ENCODE measurements at places on chromosomes 7 and 10.
A peak's percentile ranks its signal among the peaks of the same experiment; 100 is the strongest.

DNA sequence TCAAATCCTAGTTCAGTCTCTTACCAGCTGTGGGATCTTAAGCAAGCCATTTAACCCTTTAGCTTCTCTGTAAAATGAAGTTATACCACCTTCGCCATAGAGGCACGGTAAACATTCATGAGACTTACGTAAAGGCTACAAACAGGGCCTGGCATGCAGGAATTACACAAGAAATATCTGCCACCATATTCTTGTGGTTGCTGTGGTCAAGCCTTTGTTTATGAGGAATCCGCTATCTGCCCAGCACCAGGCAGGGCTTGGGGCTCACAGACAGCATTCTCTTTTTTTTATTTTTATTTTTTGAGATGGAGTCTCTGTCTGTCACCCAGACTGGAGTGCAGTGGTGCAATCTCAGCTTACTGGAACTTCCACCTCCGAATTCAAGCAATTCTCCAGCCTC, 9.9 kb downstream of the AIFM2 start:
- DNase-seq, result no peak
- no peaks in the 10 kb centered on the region for H3K36me3 ChIP-seq
- H3K4me1 ChIP-seq, result no peaks in the 10 kb centered on the region
- H3K27me3 ChIP-seq, result no peaks in the 10 kb centered on the region
- no peak overlapping the region for H3K27ac ChIP-seq

- no peaks in the 10 kb centered on the region for H3K27me3 ChIP-seq
- peak overlapping the region; percentile 36 for H3K4me3 ChIP-seq
- H3K36me3 ChIP-seq, result peaks cover 100% of the 10 kb centered on the region
- H3K4me1 ChIP-seq, result peaks cover 81% of the 10 kb centered on the region
- peak overlapping the region; percentile 97 for H3K27ac ChIP-seq
Observed at GRCh38 chr10:8063935-8064334, 9.4 kb downstream of the GATA3 start.

- H3K27ac ChIP-seq, result no peak overlapping the region
- H3K4me1 ChIP-seq, result no peaks in the 10 kb centered on the region
- no peak overlapping the region for H3K4me3 ChIP-seq
- no peak for DNase-seq
- no peaks in the 10 kb centered on the region for H3K27me3 ChIP-seq
Observed at GRCh38 chr7:80335511-80336231, 176.2 kb downstream of the GNAT3 start.

DNA sequence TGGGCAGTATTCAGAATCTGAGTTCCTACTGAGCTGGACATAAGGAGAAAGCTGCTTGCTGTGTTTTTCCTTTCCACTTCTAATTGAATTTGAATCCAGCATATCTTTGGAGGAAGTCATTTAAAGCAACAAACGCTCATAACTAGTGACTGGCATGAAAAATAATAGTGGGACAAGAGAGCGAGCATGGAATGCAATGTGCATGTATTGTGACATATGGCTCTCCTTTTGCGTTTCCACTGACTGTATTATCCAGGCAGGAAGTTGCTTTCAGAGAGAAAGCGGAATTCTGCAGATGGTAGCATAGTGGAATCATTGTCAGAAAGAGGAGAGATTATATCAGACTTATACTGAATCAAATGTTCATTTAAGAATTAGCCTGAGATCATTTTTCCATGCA, 368.6 kb downstream of the REEP3 start:
- no peaks in the 10 kb centered on the region for H3K4me1 ChIP-seq
- no peak overlapping the region for H3K4me3 ChIP-seq
- DNase-seq, result no peak
- peaks cover 16% of the 10 kb centered on the region for H3K27me3 ChIP-seq
- peaks cover 2% of the 10 kb centered on the region for H3K36me3 ChIP-seq

DNA sequence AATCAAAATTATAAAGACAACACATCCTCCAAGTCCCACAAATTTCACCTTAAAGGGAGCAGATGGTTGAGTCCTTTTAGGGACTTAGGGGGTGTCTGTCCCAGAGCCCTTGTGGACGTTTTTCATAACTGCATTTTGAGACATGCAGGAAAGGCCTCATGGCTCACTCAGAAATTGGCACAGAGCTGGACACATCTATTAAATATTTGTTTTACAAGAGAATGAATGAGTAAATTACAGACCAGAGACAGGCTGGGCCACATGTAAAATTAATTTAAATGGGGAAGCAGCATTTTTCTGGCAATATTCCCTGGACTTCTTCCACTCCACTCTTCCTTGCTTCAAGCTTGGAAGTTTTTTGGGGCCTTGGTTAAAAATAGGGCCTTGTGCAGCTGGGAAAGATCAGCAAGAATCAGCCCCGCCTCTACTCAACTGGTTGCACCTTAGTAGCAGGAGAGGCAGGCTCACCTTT, 20.0 kb downstream of the LAMB1 start:
- peaks cover 31% of the 10 kb centered on the region for H3K27me3 ChIP-seq
- no peak for DNase-seq
- H3K36me3 ChIP-seq, result no peaks in the 10 kb centered on the region
- H3K27ac ChIP-seq, result no peak overlapping the region
- H3K4me3 ChIP-seq, result no peak overlapping the region

GRCh38 chr7:106986450-106986977, 58.0 kb upstream of the PRKAR2B start:
- no peak overlapping the region for H3K27ac ChIP-seq
- H3K27me3 ChIP-seq, result no peaks in the 10 kb centered on the region
- no peaks in the 10 kb centered on the region for H3K36me3 ChIP-seq
- DNase-seq, result no peak
- no peak overlapping the region for H3K4me3 ChIP-seq

DNA sequence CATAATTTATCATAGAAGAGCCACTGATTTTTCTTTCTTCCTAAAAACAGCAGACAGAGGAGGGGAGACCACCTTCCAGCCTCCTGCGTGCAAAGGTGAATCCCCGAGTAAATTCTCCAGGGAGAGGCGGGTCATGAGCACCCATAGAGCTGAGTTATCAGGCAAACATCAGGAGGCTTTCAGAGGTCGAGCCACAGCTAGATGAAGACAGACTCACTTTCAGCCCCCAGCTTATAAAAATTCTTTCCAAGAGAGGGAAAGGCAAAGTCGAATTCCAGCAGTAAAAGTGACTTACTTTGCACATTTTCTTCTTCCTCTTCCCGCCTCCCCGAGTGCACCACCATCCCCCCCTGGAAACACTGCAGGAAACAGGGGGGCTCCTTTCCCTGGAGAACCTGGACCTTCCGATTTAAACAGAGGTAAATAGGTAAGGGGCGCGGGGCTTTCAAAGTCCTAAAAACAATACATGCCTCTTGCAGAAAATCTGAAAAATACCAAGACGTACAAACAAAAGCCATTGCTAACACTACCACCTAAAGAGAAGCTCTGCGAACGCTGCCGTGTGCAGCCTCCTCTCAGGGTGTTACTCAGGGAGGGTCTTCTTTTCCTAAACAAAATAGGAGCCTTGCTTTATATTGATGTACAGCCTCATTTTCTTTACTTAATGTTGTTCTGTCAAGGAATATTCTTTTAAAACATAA, 163.8 kb downstream of the SVIL start:
- peak overlapping the region; percentile 15 for H3K27ac ChIP-seq
- peaks cover 30% of the 10 kb centered on the region for H3K36me3 ChIP-seq
- no peaks in the 10 kb centered on the region for H3K4me1 ChIP-seq

GRCh38 chr7:141697211-141697871, 4.6 kb downstream of the DENND11 start:
- no peak overlapping the region for H3K4me3 ChIP-seq
- no peaks in the 10 kb centered on the region for H3K27me3 ChIP-seq
- no peak overlapping the region for H3K27ac ChIP-seq
- H3K4me1 ChIP-seq, result peaks cover 44% of the 10 kb centered on the region
- no peak for DNase-seq

DNA sequence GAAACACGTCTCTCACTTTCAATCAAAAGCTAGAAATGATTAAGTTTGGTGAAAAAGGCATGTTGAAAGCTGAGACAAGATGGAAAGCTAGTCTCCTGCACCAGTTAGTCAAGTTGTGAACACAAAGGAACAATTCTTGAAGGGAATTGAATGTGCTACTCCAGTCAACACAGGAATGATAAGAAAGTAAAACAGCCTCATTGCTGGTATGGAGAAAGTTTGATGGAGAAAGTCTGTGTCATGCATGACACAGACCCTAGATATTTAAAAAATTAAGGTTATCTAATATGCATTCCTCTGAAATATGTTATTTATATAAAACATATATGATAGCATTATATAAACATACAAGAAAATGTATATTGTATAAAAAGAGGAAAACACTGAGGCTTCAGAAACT, 699.4 kb upstream of the FZD8 start:
- H3K4me1 ChIP-seq, result no peaks in the 10 kb centered on the region
- no peak overlapping the region for H3K4me3 ChIP-seq
- no peaks in the 10 kb centered on the region for H3K36me3 ChIP-seq
- H3K27ac ChIP-seq, result no peak overlapping the region
- no peaks in the 10 kb centered on the region for H3K27me3 ChIP-seq

- no peak for DNase-seq
- no peaks in the 10 kb centered on the region for H3K36me3 ChIP-seq
- no peak overlapping the region for H3K27ac ChIP-seq
- no peaks in the 10 kb centered on the region for H3K27me3 ChIP-seq
- H3K4me1 ChIP-seq, result no peaks in the 10 kb centered on the region
- no peak overlapping the region for H3K4me3 ChIP-seq
Observed at GRCh38 chr7:83738291-83738835, 89.4 kb upstream of the SEMA3E start.

GRCh38 chr10:118835682-118836326, 81.0 kb upstream of the CACUL1 start:
- no peaks in the 10 kb centered on the region for H3K27me3 ChIP-seq
- DNase-seq, result no peak
- peaks cover 12% of the 10 kb centered on the region for H3K4me1 ChIP-seq
- no peaks in the 10 kb centered on the region for H3K36me3 ChIP-seq

DNA sequence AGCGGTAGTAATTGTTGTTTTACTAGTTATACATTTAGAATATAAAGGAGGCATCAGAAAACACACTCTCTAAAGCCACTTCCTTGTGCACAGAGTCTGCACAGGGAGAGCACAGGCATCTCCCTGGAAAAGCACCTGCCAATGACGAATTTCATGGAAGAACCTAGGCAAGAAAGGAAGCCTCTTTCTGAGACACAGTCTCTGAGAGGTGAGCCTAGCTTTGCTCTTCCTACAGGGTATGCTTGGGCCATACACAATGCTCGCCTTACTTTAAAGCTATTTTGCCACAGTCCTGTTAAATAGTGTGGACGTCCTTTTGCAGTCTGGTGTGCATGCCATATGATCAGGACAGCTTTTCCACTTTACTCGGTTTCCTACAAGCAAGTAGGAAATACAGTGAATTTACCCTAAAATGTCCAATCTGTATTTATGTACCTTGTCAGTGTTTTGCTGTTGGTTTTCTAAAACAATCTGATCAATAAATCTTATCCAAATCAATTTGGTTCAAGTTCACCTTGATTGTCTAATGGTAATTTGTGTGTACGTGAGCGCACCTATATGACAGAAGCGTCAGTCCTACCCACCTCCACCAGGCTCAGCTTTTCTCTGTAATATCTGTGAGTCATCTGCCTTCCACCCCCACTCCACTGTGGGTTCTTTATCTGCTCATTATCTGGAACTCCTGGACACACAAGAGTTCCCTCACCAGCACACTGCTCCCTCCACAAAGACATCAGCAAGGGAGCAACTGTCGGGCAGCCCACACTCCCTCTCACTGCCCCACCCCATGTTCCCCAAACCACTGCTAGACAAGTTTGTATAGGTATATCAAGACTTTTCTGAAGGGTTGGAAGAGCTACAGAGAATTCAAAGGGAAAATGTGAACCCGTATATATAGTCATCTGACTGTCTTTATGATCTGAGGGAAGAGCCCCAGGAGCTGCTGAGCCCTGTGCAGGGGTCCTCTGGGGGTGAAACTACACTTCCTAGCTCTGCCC, 65.2 kb downstream of the KLHDC10 start:
- DNase-seq, result no peak
- no peak overlapping the region for H3K4me3 ChIP-seq
- H3K4me1 ChIP-seq, result peaks cover 15% of the 10 kb centered on the region
- no peak overlapping the region for H3K27ac ChIP-seq

DNA sequence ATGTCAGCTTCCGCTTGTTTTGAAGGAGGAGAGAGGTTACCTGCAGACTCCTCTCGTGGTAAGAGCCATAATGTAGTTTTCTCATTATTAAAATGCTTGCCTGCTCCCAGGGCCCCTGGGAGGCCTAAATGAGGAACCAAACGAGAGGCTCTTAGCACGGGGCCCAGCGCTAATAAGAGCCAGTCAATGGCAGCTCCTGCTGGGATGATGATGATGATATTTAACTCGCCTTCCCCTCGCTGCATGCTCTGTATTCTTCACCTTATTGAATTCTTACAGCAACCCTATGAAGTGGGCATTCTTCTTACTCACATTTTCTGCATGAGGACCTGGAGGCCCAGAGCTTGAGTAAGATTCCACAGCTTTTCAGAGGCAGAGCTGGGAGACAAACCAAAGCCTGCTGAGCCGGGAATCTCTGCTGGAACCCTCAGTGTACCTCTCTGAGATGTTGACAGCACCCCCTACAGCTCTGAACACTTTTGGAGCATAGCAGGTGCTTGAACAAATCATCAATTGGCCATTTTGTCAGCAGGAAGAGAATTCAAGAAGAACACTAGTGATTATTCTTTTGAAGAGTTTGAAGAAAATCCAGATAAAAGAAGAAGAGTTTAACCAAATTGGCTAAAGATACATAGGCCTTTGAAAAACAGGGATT, 93.1 kb upstream of the HABP2 start:
- H3K4me1 ChIP-seq, result no peaks in the 10 kb centered on the region
- peaks cover 76% of the 10 kb centered on the region for H3K27me3 ChIP-seq
- no peak for DNase-seq
- no peak overlapping the region for H3K4me3 ChIP-seq

GRCh38 chr7:20240080-20240926, 23.1 kb upstream of the MACC1 start:
- no peak for DNase-seq
- H3K4me1 ChIP-seq, result no peaks in the 10 kb centered on the region
- no peaks in the 10 kb centered on the region for H3K27me3 ChIP-seq

DNA sequence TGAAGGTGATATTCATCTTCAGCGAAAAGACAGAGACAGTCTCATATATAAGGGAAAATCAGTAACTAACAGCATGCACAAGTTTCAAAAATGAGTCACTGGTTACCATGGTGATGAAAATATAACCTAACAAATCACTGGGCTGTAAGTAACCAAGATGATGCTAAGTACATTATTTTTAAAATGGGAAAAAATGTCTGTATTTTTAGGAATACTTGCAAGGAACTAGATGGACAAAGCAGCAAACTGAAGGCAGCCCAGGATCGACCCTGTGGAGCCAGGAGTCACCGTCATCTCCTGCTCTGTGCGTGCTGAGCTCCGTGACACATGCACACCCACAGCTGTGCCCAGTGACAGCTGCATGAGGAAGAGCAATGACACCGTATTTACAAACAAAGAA, 137.3 kb downstream of the ELMO1 start:
- peaks cover 43% of the 10 kb centered on the region for H3K4me1 ChIP-seq
- peak overlapping the region; percentile 96 for H3K27ac ChIP-seq
- H3K4me3 ChIP-seq, result peak overlapping the region; percentile 65
- H3K27me3 ChIP-seq, result no peaks in the 10 kb centered on the region

DNA sequence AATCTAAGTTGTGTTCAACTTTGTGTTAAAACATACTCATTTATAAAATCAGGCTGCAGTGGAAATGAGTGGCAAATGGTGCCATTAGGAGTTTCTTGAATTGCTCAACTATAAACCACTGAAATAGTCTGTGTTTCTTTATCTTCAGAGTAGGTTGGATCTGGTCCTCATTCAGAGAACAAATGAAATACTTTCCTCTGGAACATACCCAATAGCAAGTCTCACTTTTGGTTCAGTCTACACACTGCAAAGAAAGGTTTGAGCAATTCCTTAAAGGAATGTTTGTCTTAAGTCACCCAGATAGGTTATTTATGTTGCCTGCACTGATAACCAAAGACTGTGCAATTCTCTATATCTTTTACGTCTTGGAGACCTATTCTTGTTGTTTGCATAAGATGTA, 62.5 kb downstream of the ABCB4 start:
- no peak overlapping the region for H3K4me3 ChIP-seq
- H3K27me3 ChIP-seq, result no peaks in the 10 kb centered on the region
- no peak for DNase-seq
- H3K4me1 ChIP-seq, result no peaks in the 10 kb centered on the region
- H3K27ac ChIP-seq, result no peak overlapping the region
- H3K36me3 ChIP-seq, result no peaks in the 10 kb centered on the region

All from effector memory CD8-positive, alpha-beta T cell (primary cell).